Tibial nerve (tissue), 4 donors: ENCODE measurements at places on chromosomes 6 and 20.

GRCh38 chr6:158785036-158785435, 34.1 kb downstream of the EZR start:
- peaks cover 4% of the 10 kb centered on the region for H3K36me3 ChIP-seq
- peaks cover 6% of the 10 kb centered on the region for H3K4me1 ChIP-seq
- H3K27ac ChIP-seq, result no peak overlapping the region
- DNase-seq, result no peak
- no peak overlapping the region for H3K4me3 ChIP-seq

- no peak for DNase-seq
- no peaks in the 10 kb centered on the region for H3K36me3 ChIP-seq
- H3K4me3 ChIP-seq, result no peak overlapping the region
Observed at GRCh38 chr6:146847426-146847825, 248.7 kb downstream of the ADGB start.

DNA sequence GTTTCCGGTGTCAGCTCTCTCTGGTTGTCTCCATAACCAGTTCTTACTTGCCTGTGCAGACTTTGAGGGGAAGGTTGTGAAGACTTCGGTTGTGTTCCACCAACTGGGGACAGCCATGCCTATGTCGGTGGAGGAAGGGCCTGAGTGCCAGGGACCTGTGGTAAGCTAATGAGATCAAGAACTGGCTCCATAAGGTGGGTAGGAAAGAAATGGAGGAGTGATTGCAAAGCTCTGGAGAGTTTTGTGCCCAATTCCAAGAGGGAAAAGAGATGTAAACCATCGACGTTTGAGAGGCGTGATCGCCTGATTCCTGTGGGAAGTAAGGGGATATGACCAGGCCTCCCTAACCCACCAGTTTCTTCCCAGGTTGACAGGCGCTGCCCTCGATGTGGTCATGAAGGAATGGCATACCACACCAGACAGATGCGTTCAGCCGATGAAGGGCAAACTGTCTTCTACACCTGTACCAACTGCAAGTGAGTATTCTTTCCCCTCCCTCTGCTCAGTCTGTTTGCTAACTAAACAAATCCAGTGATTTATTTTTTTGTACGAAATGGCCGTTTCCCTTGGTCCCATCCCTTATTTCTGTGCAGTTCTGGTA, 893 bp downstream of the POLR1H start:
- no peak for DNase-seq
- peak overlapping the region; percentile 94 for H3K27ac ChIP-seq
- peaks cover 14% of the 10 kb centered on the region for H3K36me3 ChIP-seq
- H3K4me1 ChIP-seq, result peaks cover 51% of the 10 kb centered on the region
- no peaks in the 10 kb centered on the region for H3K27me3 ChIP-seq
- H3K4me3 ChIP-seq, result peak overlapping the region; percentile 77

DNA sequence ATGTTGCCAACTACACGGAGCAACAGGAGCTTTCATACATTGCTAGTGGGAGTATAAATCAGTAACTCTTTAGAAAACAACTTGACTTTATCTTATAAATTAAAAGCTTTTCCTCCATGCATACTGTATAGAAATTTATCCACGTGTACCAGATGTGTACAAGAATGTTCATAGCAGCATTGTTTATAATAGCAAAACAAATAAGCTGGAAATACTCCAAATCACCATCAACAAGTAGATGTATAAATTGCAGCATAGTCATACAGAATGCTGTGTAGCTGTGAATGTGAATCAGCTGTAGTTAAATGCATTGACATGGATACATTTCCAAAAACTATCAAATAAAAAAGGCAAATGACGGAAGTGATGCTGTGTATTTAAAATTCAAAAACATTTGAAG, 6.0 kb downstream of the PSMF1 start:
- DNase-seq, result no peak
- H3K4me1 ChIP-seq, result peaks cover 47% of the 10 kb centered on the region
- no peaks in the 10 kb centered on the region for H3K27me3 ChIP-seq
- H3K27ac ChIP-seq, result peak overlapping the region; percentile 64

- no peaks in the 10 kb centered on the region for H3K27me3 ChIP-seq
- H3K27ac ChIP-seq, result no peak overlapping the region
- H3K36me3 ChIP-seq, result no peaks in the 10 kb centered on the region
- no peaks in the 10 kb centered on the region for H3K4me1 ChIP-seq
- H3K4me3 ChIP-seq, result no peak overlapping the region
- no peak for DNase-seq
Observed at GRCh38 chr6:126661646-126662045, 321.7 kb downstream of the CENPW start.

- H3K27ac ChIP-seq, result no peak overlapping the region
- H3K4me1 ChIP-seq, result no peaks in the 10 kb centered on the region
- no peaks in the 10 kb centered on the region for H3K36me3 ChIP-seq
- DNase-seq, result no peak
- no peak overlapping the region for H3K4me3 ChIP-seq
Observed at GRCh38 chr6:158323561-158323958, 11.3 kb downstream of the TULP4 start.

GRCh38 chr6:33557376-33557775, 22.7 kb downstream of the BAK1 start:
- no peak for DNase-seq
- no peaks in the 10 kb centered on the region for H3K27me3 ChIP-seq
- H3K4me1 ChIP-seq, result no peaks in the 10 kb centered on the region
- no peak overlapping the region for H3K27ac ChIP-seq

- H3K27me3 ChIP-seq, result no peaks in the 10 kb centered on the region
- H3K36me3 ChIP-seq, result peaks cover 98% of the 10 kb centered on the region
- H3K27ac ChIP-seq, result no peak overlapping the region
- no peaks in the 10 kb centered on the region for H3K4me1 ChIP-seq
Observed at GRCh38 chr20:33362898-33363297, 38.4 kb downstream of the CDK5RAP1 start.

- peaks cover 20% of the 10 kb centered on the region for H3K4me1 ChIP-seq
- H3K36me3 ChIP-seq, result no peaks in the 10 kb centered on the region
- no peak overlapping the region for H3K4me3 ChIP-seq
- H3K27me3 ChIP-seq, result no peaks in the 10 kb centered on the region
- H3K27ac ChIP-seq, result peak overlapping the region; percentile 50
- DNase-seq, result no peak
Observed at GRCh38 chr6:56775498-56776166, 132.9 kb upstream of the DST start.

- no peaks in the 10 kb centered on the region for H3K36me3 ChIP-seq
- H3K27me3 ChIP-seq, result no peaks in the 10 kb centered on the region
- peak overlapping the region; percentile 61 for H3K4me3 ChIP-seq
- no peak overlapping the region for H3K27ac ChIP-seq
- DNase-seq, result no peak
- H3K4me1 ChIP-seq, result no peaks in the 10 kb centered on the region
Observed at GRCh38 chr6:26215585-26216358, 128.5 kb downstream of the HFE start.

DNA sequence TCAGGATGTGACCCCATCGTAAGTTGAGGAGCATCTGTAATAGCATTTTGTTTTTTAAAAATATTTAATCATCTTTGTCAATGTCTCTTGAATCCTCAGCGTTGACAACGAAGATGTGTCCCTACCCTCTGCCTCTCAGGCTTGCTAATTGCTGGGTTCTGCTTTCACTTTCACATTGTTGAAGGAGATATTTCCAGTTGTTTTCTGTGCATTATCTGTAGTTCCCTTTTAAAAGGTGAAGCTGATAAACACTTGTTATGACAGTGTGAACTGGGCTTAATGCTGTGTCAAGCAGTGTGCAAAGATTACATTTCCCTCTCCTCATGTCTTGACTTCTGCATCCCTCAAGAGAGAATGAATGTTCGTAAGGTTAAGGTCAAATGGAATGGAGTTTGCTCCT, 54.9 kb downstream of the CSE1L start:
- H3K4me3 ChIP-seq, result no peak overlapping the region
- H3K4me1 ChIP-seq, result no peaks in the 10 kb centered on the region
- no peak overlapping the region for H3K27ac ChIP-seq
- no peak for DNase-seq
- no peaks in the 10 kb centered on the region for H3K27me3 ChIP-seq
- H3K36me3 ChIP-seq, result peaks cover 93% of the 10 kb centered on the region

DNA sequence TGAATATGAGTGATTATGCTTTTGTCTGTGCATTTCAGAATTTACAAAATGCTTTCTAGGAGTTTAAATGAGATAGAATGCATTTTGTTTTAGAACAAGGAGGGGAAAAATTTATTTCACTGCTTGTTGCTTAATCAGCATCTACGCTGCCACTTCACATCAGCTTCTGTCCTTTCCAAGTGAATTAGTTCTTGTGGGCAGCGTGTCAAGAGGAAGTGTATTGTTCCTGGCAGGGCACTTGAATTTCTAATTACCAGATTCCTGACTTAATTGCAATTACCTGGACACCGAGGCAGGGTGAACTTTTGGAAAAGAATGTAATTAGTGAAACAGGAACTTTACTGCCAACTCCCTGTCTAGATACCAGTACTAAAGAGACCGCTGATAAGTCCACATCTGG, 263.5 kb downstream of the TMEM242 start:
- no peak overlapping the region for H3K4me3 ChIP-seq
- no peaks in the 10 kb centered on the region for H3K27me3 ChIP-seq
- H3K36me3 ChIP-seq, result no peaks in the 10 kb centered on the region
- DNase-seq, result peak; percentile 28

GRCh38 chr20:51104960-51105920, 82.3 kb upstream of the KCNG1 start:
- no peak overlapping the region for H3K27ac ChIP-seq
- DNase-seq, result no peak
- no peak overlapping the region for H3K4me3 ChIP-seq
- peaks cover 5% of the 10 kb centered on the region for H3K27me3 ChIP-seq
- H3K4me1 ChIP-seq, result no peaks in the 10 kb centered on the region

DNA sequence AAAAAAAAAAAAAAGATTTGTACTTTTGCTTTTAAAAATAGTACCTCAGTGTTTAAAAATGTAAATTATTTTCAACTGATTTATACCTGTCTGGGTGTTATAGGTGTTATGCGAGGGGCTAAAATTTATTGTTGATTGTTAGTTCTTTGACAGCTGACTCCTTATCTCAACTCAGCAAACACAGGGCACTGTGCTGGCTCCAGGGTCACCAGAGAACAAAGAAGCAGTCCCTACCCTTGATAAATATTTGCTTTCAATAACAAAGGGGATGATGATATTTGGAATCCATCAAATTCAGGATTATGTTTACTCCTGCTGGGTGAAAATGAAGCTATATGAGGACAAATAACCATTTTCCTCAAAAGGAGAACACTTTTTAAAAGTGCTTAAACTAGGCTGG, 34.2 kb upstream of the KAT14 start:
- H3K4me3 ChIP-seq, result no peak overlapping the region
- no peaks in the 10 kb centered on the region for H3K27me3 ChIP-seq
- H3K27ac ChIP-seq, result no peak overlapping the region
- no peak for DNase-seq
- no peaks in the 10 kb centered on the region for H3K4me1 ChIP-seq
- H3K36me3 ChIP-seq, result no peaks in the 10 kb centered on the region

DNA sequence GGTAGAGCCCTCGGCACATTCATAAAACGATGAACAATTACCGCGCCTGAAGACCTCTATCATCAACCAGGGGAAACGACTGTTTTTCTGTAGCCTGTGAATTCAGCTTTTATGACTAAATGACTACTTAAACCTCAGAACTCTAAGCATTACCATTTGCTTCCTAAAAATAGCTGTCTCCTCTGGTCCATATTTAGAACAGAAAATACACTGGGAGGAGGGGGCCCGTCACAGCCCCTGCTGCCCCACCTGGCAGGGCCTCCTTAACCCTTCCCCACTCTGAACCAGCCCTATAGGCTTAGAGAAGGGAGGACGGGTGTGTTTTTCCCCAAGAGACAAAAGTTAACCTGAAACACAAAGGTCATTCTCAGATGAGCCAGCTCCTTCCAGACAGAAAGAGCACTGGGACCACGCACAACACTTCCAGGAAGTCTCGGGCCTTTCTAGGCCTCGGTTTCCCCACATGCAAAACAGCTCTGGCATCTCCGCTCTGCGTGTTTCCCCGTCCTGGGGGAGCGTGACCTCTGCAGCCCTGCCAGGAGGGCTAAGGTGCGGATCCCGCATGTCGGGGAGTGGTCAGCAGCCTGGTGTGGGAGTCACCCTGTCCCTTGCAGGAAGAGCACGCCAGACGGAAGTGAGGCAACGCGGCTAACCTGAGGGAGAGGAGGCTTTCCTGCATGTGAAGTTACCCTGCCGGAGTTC, 193.9 kb downstream of the DLL1 start:
- no peak overlapping the region for H3K27ac ChIP-seq
- DNase-seq, result no peak
- no peaks in the 10 kb centered on the region for H3K4me1 ChIP-seq

DNA sequence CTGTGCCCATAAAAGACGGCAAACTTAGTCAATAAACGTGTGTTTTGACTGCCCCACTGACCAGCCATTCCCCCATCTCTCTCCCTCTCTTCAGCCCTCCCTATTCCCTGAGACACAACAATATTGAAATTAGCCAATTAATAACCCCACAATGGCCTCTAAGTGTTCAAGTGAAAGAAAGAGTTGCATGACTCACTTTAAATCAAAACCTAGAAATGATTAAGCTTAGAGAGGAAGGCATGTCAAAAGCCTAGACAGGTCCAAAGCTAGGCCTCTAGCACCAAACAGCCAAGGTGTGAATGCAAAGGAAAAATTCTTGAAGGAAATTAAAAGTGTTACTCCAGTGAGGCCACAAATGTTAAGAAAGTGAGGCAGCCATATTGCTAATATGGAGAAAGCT, 261.6 kb upstream of the TBX18 start:
- H3K27me3 ChIP-seq, result no peaks in the 10 kb centered on the region
- H3K27ac ChIP-seq, result no peak overlapping the region
- no peak overlapping the region for H3K4me3 ChIP-seq
- no peak for DNase-seq

GRCh38 chr6:53104916-53105315, 39.7 kb downstream of the FBXO9 start:
- H3K27me3 ChIP-seq, result no peaks in the 10 kb centered on the region
- H3K4me3 ChIP-seq, result no peak overlapping the region
- DNase-seq, result no peak
- H3K27ac ChIP-seq, result no peak overlapping the region

- no peak for DNase-seq
- H3K27ac ChIP-seq, result peak overlapping the region; percentile 83
- H3K4me3 ChIP-seq, result no peak overlapping the region
Observed at GRCh38 chr20:33423141-33423834, 20.3 kb downstream of the SNTA1 start.

GRCh38 chr6:2799936-2800527, 34.8 kb downstream of the WRNIP1 start:
- H3K27me3 ChIP-seq, result no peaks in the 10 kb centered on the region
- H3K27ac ChIP-seq, result no peak overlapping the region
- no peak for DNase-seq
- H3K36me3 ChIP-seq, result peaks cover 11% of the 10 kb centered on the region

GRCh38 chr6:20205722-20206161, 6.5 kb downstream of the MBOAT1 start:
- no peak for DNase-seq
- H3K4me1 ChIP-seq, result peaks cover 69% of the 10 kb centered on the region
- H3K36me3 ChIP-seq, result no peaks in the 10 kb centered on the region
